ENCODE measurements at places on chromosomes 2 and 18.

DNA sequence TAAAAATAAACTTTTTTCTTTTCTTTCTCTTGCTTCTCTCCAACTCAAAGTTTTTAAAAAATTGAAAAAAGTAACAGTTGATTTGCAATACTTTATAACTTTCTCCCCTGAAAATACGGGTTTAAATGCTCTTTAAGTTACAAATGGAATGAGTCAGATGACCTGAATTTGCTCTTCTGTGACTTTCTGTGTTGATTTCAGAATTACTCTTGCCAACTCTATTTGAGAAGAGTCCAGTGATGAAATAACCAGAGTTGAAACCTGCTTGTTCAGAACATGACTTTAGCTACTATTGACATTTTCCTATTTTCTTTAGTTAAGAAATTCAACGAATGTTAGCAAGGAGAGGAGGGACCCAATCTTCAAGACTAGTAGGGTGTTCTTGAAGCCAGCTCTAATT, 146.1 kb upstream of the ZSWIM2 start:
- no peak for DNase-seq

- no peak for DNase-seq
Measured at GRCh38 chr2:241933179-241933911, 63.8 kb downstream of the RTP5 start.

DNA sequence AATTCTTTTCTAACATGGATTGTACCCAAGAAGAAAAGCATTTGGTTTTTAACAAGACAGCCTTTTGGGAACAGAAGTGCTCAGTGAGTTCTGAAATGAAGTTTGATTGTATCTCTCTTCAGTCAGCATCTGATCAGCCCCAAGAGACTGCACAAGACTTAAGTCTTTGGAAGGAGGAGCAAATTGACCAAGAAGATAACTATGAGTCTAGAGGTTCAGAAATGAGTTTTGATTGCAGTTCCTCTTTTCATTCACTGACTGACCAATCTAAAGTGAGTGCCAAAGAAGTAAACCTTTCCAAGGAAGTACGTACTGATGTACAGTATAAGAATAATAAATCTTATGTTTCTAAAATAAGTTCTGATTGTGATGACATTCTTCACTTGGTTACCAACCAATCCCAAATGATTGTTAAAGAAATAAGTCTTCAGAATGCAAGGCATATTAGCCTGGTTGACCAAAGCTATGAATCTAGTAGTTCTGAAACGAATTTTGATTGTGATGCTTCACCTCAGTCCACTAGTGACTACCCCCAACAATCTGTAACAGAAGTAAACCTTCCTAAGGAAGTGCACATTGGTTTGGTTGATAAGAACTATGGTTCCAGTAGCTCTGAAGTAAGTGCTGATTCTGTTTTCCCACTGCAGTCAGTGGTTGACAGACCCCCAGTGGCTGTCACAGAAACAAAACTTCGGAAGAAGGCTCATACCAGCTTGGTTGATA, 31.2 kb downstream of the ZDBF2 start:
- DNase-seq = no peak

- DNase-seq = no peak
Measured at GRCh38 chr2:16604236-16604635, 61.4 kb downstream of the CYRIA start.

DNA sequence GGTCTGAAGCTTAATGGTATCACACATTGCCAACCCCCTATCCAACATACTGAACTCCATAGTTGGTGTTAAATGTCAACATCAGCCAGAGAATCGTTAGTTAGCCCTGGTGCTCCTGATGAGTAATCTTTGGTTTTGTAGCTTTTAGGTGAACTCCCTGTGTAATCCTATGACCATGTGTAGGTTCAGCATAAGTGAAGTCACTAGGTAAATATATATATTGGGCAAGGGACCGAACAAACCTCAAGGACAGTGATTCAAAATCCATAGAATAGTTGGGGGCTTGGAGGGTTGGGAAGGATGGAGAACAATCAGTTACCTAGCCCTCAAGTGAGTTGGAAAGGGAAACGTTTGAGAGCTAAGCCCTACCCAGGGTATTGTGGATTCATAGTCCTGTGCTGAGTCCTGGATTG, 16.0 kb upstream of the AP1S3 start:
- DNase-seq = no peak

GRCh38 chr2:40844353-40845277, 392.7 kb upstream of the SLC8A1 start:
- no peak for DNase-seq

- DNase-seq = no peak
Measured at GRCh38 chr18:21183670-21184069, 58.4 kb upstream of the GREB1L start.

DNA sequence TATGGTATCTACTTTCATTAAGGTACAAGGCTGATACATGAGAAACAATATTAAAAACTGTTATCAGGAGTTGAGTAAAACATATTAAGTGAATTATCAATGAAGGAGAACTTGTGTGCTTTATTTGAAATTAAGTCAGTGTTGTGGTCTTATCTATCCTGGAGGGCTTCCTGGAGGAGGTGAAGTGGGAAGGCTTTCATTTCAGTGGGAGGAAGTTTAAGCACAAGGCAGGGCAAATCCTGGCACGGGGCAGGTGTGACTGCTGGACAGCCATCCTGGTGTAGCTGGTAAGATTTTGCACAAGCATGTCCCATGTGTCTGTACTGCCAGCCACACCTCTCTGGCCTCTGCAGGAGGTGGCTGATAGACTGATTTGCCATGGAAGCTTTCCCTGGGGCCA, 159.7 kb upstream of the SKOR2 start:
- DNase-seq = no peak

DNA sequence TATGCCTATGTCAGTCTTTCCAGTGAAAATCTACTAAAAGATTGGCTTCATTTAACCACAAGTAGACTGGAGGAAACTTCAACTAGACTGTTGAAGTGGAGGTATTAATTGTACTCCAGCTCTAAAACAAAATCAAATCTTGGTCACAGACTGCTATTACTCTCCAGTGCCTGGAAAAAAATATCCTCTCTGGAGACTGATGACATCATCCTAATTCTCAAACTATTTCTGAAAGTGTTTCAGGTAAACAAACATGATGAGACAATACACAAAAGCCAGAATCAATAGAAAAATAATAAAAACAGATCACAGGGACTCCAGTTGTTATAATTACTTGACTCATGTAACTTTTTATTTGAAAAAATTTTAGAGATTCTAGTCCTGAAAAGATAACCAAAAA, 87.7 kb upstream of the MYO3B start:
- no peak for DNase-seq

- DNase-seq = no peak
Measured at GRCh38 chr2:226983895-226984749, 148.3 kb downstream of the RHBDD1 start.

DNA sequence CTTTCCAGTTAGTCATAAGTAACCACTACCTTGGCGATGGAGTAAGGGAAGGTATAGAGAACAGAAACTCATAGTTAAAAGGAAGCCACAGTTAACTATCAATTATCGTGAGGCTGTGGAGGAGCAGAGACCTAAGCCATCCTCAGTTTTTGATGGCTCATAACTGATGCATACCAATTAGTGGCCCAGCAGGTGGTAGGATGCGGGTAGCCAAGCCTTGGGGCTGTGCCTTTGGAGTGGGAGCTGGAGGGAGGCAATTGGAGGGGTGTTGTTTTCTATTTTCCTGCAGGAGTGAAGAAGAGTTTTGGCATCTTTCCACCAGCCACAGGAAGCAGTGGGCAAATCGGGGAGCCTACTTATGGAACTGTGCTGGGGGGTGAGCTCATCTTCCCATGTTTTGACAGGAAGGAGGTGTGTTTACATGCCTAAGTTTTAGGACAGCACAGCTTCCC, 194.8 kb downstream of the TPGS2 start:
- no peak for DNase-seq

DNA sequence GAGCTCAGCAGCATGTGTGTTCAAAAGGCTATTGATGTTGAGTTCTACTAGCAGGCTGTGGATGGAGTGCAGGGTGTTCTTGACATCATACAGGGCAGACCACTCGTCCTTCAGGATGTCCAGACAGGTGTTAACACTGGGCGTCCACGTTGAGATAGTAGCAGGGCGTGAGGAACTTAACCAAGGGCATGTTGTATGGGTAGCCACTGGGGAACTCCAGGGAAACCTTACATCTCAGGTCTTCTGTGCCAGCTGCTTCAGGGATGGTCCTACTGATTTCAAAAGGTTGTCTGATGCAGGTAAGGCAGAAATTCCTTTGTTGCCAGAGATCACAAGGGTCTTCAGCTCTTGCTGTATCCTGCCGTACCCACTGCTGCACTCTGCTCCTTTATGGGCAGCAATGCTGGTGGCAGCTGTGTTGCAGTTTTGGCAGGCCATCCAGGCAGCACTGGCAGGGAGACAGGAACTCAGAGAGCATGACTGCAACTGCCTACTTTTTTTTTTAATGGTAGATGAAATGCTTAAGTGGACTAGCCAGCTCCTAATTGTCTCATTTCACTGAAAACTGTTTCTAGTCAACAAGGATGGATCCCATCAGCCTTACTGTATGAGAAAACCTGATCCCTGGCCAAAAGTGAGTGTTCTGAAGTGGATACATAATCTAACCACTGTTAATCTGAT, 32.4 kb upstream of the RBBP8 start:
- DNase-seq = no peak

DNA sequence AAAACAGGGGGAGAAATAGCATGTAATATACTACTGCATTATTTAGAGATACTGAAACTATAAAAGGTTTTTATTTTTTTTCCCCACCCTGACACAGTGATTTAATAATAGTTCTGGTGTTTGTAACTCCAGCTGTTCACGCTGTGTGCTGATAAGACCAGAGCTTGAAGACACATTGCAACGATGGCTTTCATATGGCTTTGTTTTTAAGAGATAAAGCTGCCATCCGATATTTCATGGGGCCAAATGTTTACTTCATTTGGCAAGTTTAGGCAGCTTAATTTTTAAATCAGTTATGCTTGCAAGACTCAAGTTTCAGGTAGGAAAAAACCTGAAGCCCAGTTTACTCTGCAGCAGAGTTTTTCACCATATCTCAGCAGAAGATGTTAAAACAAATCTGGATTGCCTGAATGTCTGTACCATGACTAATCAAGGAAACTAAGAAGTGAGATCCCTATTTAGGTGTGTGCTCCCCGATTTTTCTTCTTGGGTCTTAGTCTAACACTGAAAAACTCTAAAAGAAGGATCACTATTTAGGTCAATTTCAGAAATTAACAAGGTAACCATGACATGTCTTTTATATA, 508.6 kb downstream of the PARD3B start:
- no peak for DNase-seq

GRCh38 chr2:179562330-179562885, 297.8 kb upstream of the SESTD1 start:
- DNase-seq = no peak

DNA sequence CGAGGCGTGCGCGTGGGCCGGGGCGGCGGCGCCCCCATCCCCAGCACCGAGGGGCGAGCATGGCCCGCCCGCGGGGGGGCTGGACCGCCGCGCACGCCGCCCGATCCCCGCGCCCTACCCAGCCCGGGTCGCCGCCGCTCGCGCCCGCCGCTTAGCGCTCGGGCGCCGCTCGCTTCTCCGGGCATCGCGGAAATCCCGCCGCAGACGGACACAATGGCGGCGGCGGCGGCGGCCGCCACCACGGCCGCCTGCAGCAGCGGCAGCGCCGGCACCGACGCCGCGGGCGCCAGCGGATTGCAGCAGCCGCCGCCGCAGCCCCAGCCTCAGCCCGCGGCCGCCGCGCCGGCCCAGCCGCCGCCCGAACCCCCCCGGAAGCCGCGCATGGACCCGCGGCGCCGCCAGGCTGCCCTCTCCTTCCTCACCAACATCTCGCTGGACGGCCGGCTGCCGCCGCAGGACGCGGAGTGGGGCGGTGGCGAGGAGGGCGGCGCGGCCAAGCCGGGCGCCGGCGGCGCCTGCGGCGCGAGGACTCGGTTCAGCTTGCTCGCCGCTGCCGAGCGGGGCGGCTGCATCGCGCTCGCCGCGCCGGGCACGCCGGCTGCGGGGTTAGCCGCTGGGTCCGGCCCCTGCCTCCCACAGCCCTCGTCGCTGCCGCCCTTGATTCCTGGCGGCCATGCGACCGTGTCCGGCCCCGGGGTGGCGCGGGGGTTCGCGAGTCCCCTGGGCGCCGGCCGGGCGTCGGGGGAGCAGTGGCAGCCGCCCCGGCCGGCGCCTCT, 453 bp downstream of the CABLES1 start:
- DNase-seq = no peak

DNA sequence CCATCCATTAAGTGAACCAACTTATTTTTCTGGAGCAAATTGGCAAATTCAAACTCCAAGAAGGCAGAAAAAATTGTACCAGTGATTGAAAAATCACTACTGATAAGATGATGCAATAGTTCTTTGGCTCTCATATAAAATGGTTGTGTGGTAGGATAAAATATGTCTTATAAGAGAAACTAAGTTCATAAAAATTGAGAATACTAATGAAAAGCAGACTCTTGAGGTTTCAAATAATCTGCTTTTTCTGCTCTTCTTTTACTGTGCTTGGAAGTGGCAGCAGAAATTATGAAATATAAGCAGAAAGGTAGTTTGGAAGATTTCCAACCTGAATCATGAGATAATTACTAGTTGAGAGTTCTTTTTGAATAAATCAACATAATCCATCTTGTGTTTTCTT, 61.9 kb downstream of the PPP1R1C start:
- DNase-seq = no peak

GRCh38 chr18:48888773-48889080, 62.0 kb downstream of the SMAD7 start:
- DNase-seq = no peak

DNA sequence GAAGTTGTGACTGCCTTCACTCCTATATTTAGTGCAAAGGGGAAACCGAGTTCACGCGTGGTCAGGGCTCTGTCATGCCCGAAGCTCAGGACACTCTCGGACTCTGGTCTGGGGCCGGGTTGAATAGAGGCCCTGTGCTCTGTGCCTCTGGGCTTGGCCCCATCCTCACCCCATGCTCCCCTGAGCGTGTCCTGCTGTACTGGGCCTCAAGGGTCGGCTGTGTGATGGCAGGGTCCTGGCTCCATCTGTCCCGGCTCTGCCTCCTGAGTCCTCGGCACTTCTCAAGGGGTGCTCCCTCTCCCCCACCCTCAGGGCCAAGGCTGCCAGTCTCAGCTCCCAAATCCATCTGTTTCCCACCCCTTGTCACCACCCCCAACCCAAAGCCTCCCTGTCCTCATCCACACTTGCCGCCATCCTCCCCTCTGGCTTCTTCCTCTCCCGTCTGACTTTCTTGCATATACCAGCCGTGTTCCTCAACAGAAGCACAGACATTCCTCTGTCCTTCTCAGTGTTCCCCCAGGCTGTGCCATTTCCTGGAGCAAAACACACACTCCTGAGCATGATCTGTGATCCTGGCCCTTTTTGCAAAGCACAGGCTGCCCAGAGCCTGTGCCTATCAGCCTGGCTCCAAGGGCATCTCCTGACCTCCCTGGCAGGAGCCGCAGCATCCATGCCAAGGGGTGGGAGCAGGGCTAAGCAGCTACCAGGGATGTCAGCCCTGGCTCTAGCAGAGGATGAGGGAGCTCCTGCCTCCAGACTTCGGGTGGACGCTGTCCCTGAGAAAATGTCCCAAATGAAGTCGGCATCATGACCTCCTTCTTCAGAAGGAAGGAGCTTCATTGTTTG, 64.2 kb upstream of the OTOS start:
- DNase-seq = no peak

GRCh38 chr2:46548521-46549144, 69.3 kb downstream of the TMEM247 start:
- DNase-seq = no peak

GRCh38 chr2:110146945-110147332, 31.3 kb upstream of the MALL start:
- no peak for DNase-seq

GRCh38 chr2:36404318-36404717, 48.7 kb downstream of the CRIM1 start:
- no peak for DNase-seq

Measured in stimulated activated CD8-positive, alpha-beta memory T cell treated with anti-CD3 and anti-CD28 coated beads, Interleukin-2, amount 100 ng/mL, for 1 hour (primary cell).